Activated CD8-positive, alpha-beta memory T cell treated with anti-CD3 and anti-CD28 coated beads, Interleukin-2, amount 50 U/mL, for 48 hours (primary cell): ENCODE measurements at places on chromosomes 11 and 22.

DNA sequence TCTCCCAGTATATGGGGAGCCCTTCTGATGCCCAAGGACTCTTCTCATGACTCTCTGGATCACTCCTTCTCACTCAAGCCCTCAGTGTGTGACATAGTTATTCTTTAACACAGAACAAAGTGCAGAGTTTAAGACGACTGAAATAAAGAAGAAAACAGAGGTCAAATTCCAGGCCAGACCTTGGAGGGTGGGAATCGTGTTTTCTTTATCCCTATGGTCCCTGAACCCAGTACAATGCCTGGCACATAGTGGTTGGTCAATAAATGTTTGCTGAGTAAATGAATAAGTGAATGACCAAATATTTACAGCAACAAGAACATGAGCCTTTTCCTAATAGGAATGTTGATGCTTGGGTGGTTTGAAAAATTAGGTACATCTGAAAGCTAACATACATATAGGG, 28.8 kb downstream of the VSTM5 start:
- no peak for DNase-seq

DNA sequence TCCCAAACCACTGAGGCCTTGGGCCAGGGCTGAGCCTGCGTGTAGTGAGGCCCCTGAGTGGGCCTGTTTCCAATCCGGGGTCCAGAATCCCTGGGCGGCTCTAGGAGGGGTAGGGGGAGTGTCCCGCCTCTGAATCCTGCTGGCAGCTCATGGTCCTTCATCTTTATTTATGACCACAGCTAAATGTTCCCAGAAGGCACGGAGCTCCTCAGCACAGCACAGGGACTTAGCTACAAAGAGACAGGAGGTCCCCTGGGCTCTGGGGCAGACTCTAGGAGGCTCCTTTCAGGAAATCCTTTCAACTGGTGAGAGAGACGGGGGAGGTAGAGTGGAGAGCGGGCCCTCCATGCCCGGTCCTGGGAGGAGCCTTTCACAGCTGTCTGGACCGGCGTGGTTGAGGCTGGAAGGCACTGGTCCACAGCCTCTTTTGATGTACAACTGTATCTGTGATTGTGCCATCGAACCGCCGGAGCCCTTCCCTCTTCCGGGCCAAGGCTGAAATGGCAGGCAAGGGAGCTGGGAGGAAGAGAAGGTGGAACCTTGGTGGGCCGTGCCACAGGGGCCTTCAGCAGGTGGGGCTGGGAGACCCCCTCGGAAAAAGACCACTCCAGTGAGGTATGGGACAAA, 46.8 kb downstream of the SCUBE1 start:
- DNase-seq = no peak

DNA sequence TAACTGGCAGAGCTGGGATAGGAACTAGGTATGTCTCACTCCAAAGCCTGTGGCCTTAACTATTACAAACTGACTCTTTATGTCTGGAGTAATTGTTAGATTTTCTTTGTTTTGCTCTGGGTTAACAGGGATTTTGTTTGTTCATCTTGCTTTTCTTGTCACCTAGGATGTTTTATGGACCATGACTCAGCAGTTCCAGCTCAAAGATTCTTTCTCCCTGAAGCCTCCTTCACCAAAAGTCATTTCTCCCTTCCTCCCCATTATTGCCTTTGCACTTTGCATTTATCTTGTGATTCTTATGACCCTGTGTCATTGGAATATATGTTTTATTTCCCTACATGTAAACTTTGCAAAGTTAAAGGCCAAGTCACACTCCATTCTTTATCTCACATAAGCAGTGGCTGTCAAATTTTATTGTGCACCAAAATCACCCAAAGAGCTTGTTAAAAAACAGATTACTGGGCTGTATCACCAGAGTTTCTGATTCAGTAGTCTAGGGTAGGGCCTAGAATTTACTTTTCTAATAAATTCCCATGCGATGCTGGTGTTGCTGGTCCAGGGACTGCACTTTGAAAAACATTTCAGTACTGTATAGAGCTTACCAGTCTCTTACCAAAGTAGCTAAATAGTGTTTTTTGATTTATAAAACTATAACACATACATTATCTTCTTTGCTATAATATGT, 327.7 kb downstream of the DLG2 start:
- DNase-seq = no peak

DNA sequence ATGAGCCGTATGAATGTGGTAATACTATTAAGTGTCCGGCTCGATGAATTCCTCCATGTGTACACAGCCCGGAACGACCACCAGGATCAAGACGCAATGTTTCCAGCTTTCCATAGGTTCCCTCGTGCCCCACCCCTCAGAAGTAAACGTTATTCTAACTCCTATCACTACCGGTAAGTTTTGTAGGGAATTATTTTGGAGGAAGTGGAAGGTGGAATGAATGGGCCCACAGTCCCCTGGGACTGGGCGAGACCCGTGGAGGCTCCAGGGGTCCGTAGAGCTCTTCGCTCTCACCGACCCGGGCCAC, 720 bp upstream of the FAR1 start:
- no peak for DNase-seq

DNA sequence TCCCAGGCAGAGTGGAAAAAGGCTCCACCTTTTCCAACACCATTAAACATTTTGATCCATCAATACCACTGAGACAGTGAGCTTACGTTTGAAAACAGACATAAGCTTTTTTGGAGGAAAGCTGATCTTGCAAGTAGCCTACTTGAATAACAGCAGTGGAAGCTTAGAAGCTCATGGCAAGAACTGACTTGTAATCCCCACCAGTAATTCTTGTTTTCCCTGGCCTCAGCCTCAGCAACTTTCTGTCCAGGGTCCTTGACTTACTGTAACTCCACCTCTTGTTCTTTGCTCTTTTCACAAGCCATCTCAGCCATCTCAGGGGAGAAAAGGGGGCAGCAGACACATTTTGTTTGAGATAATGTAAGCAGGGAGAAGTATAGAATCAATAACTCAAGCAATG, 12.3 kb upstream of the MPZL2 start:
- DNase-seq = no peak
